ENCODE measurements at places on chromosomes 12 and 14. TPM values are rescaled to one million over a fixed set of nuclear protein-coding genes. Genes with fewer than 3 reads are reported as not detected.

Gene CLEC2A
- total RNA-seq = not detected

DNA sequence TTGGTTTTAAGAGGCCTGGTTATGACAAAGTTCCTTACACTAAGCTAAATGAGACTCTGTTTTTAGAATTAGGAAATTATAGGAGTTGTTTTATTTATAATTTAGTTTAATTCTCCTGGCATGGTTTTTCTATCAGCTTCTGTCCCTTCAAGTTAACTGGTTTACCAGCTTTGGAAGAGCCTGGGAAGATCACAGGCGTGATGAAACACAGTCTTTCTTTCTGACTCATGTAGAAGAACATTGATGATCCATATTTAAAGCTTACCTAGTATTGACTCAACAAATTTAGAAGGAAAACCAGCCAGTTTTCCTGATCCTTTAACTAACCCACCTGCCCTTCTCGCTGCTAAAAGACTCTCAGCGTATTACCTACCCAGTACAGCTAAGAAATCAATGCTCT is 155.2 kb downstream of the TGFB3 start:
- DNase-seq = no peak
- no peaks in the 10 kb centered on the region for H3K4me1 ChIP-seq
- no peaks in the 10 kb centered on the region for H3K27me3 ChIP-seq
- H3K36me3 ChIP-seq = no peaks in the 10 kb centered on the region

- no peak overlapping the region for H3K4me3 ChIP-seq
- H3K4me1 ChIP-seq = no peaks in the 10 kb centered on the region
- no peaks in the 10 kb centered on the region for H3K36me3 ChIP-seq
- H3K27ac ChIP-seq = no peak overlapping the region
- DNase-seq = no peak
These were observed 543.2 kb upstream of the TBX3 start for GRCh38 chr12:115227137-115227615.

- no peaks in the 10 kb centered on the region for H3K27me3 ChIP-seq
- H3K4me3 ChIP-seq = no peak overlapping the region
- no peak overlapping the region for H3K27ac ChIP-seq
- H3K36me3 ChIP-seq = no peaks in the 10 kb centered on the region
- no peak for DNase-seq
- H3K4me1 ChIP-seq = peaks cover 25% of the 10 kb centered on the region
These were observed 128.0 kb upstream of the EEA1 start for GRCh38 chr12:93056971-93057535.

DNA sequence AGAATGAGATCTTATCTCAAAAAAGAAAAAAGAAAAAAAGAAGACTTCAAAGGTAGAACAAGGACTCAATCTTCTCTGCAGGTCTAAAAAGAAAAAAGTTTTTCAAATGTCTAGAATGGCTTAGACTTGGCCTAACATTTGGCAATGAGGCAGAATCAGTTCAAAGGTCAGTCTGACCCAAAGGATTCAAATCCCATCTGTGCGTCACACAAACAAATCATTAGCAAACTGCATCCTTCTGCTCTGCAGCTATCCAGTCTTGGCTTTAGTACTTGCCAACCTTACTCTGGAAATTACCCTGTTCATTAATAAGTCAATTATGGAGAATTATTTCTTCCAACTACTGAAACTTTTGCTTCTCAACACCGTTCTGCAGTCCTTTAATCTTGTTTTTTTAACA is 3.1 kb downstream of the YAF2 start:
- DNase-seq = no peak
- peak overlapping the region; percentile 11 for H3K4me3 ChIP-seq
- no peaks in the 10 kb centered on the region for H3K4me1 ChIP-seq
- no peaks in the 10 kb centered on the region for H3K36me3 ChIP-seq
- peak overlapping the region; percentile 60 for H3K27ac ChIP-seq
- H3K27me3 ChIP-seq = no peaks in the 10 kb centered on the region

GRCh38 chr12:113392988-113393579 is 10.6 kb downstream of the SDS start:
- H3K36me3 ChIP-seq = peaks cover 50% of the 10 kb centered on the region
- H3K4me3 ChIP-seq = no peak overlapping the region
- no peak overlapping the region for H3K27ac ChIP-seq

GRCh38 chr12:20000229-20000849 is 368.0 kb upstream of the PDE3A start:
- no peak for DNase-seq
- H3K4me1 ChIP-seq = no peaks in the 10 kb centered on the region
- H3K36me3 ChIP-seq = no peaks in the 10 kb centered on the region
- no peaks in the 10 kb centered on the region for H3K27me3 ChIP-seq

DNA sequence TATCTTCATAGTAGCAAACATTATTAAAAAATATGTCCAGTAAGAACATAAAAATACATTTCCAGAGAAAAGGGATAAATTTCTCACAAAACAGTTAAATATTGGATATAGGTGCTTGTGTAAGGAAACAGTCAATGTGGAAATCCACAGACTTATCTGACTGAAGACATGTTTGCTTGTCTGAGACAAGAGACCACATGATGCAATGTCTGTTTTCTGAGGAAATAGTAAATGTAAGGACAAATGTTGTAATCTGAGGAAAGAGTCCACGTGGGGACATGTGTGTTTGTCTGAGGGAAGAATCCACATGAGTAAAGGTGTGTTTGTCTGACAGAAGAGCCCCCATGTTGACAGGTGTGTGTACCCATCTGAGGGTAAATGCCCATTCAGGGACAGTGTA is 1093.2 kb downstream of the TMEM121 start:
- DNase-seq = no peak
- no peak overlapping the region for H3K4me3 ChIP-seq
- no peak overlapping the region for H3K27ac ChIP-seq

DNA sequence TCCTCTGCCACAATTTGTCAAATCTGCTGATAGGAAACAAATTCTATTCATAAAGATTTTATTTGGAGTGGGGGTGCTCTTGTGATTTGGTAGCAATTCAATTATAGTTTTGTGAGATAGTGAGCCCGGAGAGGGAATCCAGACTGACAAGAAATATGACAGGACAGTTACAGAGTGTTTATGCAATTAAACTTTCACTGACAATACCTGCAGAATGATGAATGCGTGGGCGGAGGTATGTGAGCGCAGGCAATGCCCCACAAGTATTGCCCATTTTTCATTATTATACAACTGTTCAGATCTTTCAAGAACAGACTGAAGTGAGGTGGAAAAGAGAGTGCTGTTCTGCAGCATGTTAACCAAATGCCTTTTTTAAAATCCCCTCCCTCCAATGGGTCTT is 259.0 kb downstream of the EGLN3 start:
- H3K36me3 ChIP-seq = no peaks in the 10 kb centered on the region
- no peaks in the 10 kb centered on the region for H3K27me3 ChIP-seq
- H3K4me3 ChIP-seq = no peak overlapping the region
- H3K4me1 ChIP-seq = peaks cover 6% of the 10 kb centered on the region
- no peak overlapping the region for H3K27ac ChIP-seq
- DNase-seq = no peak

- H3K27ac ChIP-seq = no peak overlapping the region
- H3K4me1 ChIP-seq = no peaks in the 10 kb centered on the region
- no peaks in the 10 kb centered on the region for H3K36me3 ChIP-seq
- DNase-seq = no peak
These were observed 29.0 kb downstream of the PDE6H start for GRCh38 chr12:15001733-15002382.

- peak; percentile 32 for DNase-seq
- peak within 1 kb of the TSS; percentile 31 for H3K4me3 ChIP-seq
- no peak within 1 kb of the TSS for H3K27ac ChIP-seq
- no peaks in the 10 kb centered on the region for H3K4me1 ChIP-seq
- no peaks in the 10 kb centered on the region for H3K36me3 ChIP-seq
These were observed at the start of gene FZD10 for GRCh38 chr12:130162267-130162666. TSS of gene FZD10 (plus strand) at chr12:130162464. CDS start at chr12:130162943, 479 bp downstream.

DNA sequence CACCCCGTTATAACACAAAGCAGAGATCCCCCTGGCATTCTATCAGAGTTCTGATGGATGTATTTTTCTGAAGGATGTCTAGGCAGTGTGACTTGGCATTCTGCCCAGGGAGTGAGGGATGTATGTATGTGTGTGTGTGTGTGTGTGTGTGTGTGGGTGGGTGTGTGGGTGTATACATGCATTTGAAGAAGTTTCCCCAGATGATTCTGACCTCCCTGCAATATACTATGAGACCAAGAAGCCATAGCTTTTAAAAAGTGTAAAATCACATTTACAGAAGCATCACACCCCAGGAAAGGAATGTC is 59.7 kb upstream of the NAP1L1 start:
- no peaks in the 10 kb centered on the region for H3K36me3 ChIP-seq
- H3K4me3 ChIP-seq = no peak overlapping the region
- peak; percentile 21 for DNase-seq
- H3K4me1 ChIP-seq = no peaks in the 10 kb centered on the region
- no peak overlapping the region for H3K27ac ChIP-seq
- no peaks in the 10 kb centered on the region for H3K27me3 ChIP-seq
